ENCODE measurements at places on chromosomes 6 and 20.

DNA sequence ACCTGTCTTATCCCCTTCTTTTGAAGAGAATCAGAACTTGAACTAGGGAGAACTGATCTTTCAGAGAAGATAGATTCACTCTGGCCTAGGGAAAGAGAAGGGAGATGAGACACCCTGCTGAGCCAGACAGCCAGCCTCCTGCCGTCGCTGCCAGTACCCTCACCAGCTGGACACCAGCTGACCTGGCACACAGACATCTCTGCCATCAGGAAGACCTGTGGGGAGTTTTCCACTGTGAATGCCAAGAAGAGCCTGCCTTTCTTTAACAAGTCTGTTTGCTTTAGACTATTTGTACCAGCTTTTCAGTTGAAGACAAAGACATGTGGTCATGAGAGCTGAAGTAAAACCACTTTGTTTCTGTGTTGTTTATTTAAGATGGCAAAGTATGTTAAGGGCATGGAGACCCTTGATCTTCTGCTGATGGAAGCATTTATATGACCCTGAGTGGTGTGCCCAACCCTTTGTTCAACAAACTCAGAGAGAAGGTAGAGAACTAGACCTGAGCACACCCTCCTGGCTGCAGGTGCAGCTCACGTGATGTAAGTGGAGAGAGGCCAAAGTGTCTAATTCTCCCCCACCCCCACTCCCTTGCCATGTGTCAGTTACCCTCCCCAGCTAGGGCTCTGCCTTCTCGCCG lies 82.3 kb upstream of the SLC24A3 start:
- no peak for DNase-seq

DNA sequence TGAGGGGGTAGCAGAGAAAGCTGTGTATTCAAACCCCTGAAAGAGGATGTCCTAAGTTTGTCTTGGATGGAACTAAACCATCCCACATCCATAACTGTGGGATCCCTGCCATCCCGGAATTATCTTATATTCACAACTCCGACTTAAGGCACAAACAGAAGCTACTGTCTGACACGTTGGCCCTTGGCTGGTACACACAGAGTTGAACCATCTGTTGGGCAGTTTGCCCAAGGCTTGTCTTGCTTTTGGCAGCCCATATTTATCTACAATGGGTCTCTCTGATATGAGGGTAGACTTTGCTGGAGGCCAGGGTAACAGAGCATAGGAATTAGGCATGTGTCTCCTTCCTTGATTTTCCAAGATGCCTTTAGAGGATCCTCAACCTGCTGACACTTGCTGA lies 116.6 kb upstream of the PROKR2 start:
- DNase-seq, result no peak

- DNase-seq, result no peak
Measured at GRCh38 chr20:24441661-24442060, 27.8 kb upstream of the SYNDIG1 start.

GRCh38 chr20:61757678-61758563 lies 307.8 kb downstream of the TAF4 start:
- DNase-seq, result no peak

GRCh38 chr6:51129043-51129442 lies 310.4 kb downstream of the TFAP2B start:
- DNase-seq, result no peak

GRCh38 chr20:35883336-35883777 lies 70.9 kb downstream of the SCAND1 start:
- no peak for DNase-seq

- DNase-seq, result no peak
Measured at GRCh38 chr6:129638055-129638684, 71.8 kb downstream of the ARHGAP18 start.

- DNase-seq, result no peak
Measured at GRCh38 chr20:25389401-25389857, 1.2 kb downstream of the ABHD12 start.

- DNase-seq, result no peak
Measured at GRCh38 chr6:165660857-165661663, 2.0 kb downstream of the PDE10A start.

- DNase-seq, result no peak
Measured at GRCh38 chr20:60220706-60221105, 262.5 kb downstream of the CDH26 start.

DNA sequence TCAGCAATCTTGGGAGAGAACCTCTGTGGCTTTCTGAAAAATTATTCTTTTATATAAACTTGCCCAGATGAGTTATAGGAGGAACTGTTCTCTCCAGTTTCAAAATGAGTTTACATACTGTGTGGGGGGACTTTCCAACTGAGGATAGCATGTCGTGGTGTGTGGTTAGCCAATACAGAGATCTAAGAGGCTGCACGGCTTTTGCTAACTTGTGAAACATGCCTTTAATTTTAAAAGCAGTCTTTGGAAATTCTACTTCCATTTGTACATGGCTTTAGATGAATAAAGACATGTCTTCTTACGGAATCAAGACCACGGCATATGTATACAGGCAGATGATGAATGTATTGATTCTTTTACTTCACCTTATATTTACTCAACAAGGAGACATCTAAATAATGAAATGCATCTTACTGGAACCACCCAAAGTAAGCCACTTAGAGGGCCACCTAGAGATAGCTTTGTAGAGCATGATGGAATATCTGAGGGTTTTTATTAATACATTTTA lies 39.8 kb downstream of the HIVEP1 start:
- DNase-seq, result no peak

- no peak for DNase-seq
Measured at GRCh38 chr6:133376743-133377142, 135.6 kb downstream of the EYA4 start.

DNA sequence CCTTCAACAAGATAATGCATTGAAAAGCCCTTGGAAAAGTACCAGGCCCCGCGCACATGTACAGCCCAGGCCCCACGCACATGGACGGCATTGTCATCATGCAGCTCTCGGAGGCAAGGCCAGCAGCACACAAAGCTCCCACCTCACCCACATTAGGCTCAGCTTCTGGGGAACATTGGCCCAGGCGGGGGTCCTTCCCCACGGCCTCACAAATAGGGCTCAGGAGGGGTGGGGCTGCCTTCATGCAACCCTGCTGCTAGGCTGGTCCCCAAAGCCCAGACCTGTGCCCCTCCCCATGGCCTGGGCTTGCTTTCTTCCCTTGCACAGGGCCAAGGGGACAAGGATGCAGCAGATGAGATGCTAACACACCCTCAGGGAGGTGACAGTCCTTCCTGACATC lies 26.7 kb downstream of the NPEPL1 start:
- DNase-seq, result no peak

- no peak for DNase-seq
Measured at GRCh38 chr20:34971561-34972235, 16.0 kb downstream of the MYH7B start.

GRCh38 chr20:43903953-43904826 lies 10.5 kb upstream of the TOX2 start:
- no peak for DNase-seq

- no peak for DNase-seq
Measured at GRCh38 chr6:147689398-147689797, 180.9 kb downstream of the SAMD5 start.

GRCh38 chr20:6925744-6926278 lies 158.3 kb downstream of the BMP2 start:
- DNase-seq, result no peak

- DNase-seq, result no peak
Measured at GRCh38 chr6:141269684-141270083, 863.0 kb upstream of the GJE1 start.

GRCh38 chr6:122360809-122361208 lies 38.6 kb upstream of the HSF2 start:
- DNase-seq, result no peak

DNA sequence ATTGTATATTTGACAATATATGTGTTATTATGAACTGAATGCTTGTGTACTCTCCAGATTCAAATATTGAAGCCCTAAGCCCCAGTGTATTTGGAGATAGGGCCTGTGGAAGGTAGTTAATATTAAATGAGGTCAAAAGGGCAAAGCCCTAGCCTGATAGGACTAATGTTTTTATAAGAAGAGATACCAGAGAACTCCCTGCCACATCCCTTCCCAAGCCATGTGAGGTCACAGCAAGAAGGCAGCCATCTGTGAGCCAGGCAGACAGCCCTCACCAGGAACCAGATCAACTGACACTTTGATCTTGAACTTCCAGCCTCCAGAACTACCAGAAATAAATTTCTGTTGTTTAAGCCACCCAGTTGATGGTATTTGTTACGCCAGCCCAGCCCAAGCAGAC lies 36.4 kb upstream of the FBXL4 start:
- DNase-seq, result no peak

DNA sequence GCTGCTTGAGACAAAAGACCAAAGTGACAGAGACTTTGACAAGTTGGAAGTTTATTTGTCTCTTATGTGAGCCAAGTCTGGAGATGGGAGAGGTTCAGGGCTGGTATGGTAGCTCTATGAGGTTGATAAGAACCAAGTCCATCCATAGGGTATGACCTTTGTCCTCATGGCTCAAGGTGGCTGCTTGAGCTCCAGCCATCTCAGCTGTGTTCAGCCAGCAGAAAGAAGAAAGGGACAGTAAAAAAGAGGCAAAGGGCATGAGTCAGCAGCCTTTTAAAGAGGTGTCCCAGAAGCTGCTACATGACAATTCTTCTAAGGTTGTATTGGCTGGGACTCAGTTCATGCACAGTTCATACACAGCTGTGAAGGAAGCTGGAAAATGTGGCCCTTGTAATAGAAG lies 49.0 kb downstream of the CD40 start:
- no peak for DNase-seq

DNA sequence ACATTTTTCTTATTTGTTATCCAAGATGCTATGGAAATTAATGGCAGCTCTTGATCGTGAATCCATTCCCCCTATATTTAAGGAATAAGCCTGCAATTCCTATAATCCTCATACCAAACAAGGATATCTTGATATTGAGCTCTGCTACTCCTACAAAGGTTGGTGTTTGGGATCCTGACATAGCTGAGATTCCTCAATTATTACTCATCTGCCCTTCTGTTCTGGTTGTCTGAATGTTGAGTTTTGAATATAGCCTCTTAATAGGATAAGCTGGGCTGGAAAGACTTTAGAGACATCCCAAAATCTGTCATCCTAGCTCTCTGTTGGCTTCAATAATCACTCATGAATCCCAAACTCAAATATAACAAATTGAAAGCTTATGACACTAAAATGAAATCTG lies 49.9 kb downstream of the CLIC5 start:
- no peak for DNase-seq

GRCh38 chr20:24102749-24103333 lies 114.3 kb upstream of the GGTLC1 start:
- DNase-seq, result no peak

DNA sequence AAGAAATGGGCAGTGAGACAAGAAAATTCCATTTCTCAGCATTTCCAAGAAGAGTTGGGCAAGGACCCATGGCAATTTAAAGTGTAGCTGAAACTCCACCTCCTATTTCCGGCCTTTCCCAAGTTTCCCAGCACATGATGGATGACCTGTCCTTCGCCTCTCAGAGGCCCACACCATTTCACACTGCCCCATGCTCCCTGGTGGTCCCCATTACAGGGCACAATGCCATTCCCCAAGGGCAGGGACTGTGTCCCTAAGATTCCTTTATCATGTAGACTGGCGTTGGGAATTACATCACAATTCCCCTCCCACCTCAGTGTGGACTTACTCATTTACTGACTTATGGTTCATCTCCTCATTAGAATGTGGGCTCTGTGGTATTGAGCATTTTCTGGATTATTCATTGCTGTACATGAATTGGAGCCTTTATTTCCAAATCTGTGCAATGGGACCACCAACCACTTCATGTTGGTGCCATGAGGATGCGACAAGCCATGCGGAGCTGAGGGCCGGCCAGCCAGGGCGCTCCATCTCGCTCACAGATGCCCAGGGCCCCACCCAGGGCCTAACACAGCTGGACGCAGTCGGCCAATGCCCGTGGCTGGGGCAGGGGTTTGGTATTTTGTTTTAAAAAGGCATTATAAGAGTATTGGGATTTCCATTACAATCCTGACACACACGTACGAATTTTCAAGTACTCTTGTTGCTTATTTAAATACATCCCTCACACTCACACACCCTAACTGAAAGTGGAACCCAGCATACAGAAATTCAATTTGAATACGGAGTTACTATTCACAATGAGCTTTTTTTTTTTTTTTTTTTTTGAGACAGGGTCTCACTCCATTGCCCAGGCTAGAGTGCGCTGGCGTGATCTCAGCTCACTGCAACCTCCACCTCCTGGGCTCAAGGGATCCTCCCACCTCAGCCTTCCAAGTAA lies 5.4 kb downstream of the ACSS1 start:
- no peak for DNase-seq

- DNase-seq, result no peak
Measured at GRCh38 chr20:16930656-16931055, 182.5 kb downstream of the OTOR start.

GRCh38 chr6:170136541-170137175 lies 154.2 kb downstream of the DLL1 start:
- no peak for DNase-seq

- DNase-seq, result no peak
Measured at GRCh38 chr6:111939902-111940301, 66.7 kb upstream of the FYN start.

GRCh38 chr6:111874025-111874415 lies 768 bp upstream of the FYN start:
- no peak for DNase-seq

DNA sequence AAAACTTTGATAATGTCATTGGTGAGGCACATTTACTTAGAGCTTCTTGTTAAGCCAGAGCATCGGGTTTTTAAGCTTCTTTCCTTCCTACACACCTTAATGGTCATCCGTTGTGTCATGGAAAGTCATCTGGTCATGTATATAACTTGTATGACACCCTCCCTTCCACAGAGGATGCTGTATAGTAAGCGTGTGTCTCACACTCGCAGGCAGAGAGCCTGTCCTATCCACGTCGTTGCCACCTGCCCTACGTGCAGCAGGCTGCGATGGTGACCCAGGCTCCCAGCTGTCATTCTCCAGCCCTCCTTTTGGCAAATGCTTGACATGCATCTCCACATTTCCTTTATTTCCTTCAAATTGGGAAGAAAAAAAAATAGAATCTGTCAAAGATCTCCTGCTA lies 85.6 kb downstream of the MYB start:
- DNase-seq, result no peak

DNA sequence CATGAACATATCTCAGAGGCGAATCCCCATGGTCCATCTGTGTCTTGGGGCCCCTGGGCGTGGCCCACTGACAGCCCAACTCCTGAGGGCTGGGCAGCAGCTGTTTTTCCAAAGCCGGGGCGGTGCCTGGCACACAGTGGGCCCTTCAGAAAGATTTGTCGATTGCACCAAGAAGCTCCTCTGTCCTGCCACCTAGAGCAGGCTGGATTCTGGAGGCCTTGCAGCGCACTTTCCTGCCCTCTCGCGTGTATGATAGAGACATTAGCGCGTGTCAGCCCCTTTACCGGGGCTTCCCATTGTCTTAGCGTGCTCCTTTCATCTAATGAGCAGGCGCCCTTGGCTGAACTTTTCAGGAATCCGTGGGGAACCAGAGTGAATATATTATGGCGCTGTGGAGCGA lies 45.4 kb downstream of the CDH4 start:
- no peak for DNase-seq

DNA sequence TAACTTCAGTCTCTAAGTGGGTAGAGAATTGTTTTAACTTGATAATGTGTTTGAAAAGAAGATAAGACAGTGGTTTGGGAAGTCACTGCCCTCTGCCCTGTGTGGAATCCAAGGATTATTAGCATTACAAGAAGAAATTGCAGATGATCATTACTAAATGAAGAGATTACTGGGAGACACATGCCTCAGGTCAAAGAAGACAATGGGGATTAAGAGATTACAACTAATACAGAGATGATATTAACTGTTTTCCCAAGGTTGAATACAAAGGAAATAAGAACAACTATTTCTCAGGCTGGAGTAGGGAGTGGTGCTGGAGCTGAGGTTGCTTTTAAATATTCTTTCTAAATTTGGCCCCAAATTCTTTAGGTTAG lies 166.0 kb downstream of the TRMT11 start:
- no peak for DNase-seq

GRCh38 chr6:3449750-3450305 lies 7.0 kb downstream of the SLC22A23 start:
- no peak for DNase-seq
